ENCODE measurements at places on chromosomes 16 and 17. TPM values are rescaled to one million over a fixed set of nuclear protein-coding genes. Genes with fewer than 3 reads are reported as not detected.

SLC22A31 gene
- total RNA-seq: 0.34 TPM

TMEM92 gene
- 9.4 TPM for total RNA-seq

KRTAP4-3 gene
- not detected for total RNA-seq

DNA sequence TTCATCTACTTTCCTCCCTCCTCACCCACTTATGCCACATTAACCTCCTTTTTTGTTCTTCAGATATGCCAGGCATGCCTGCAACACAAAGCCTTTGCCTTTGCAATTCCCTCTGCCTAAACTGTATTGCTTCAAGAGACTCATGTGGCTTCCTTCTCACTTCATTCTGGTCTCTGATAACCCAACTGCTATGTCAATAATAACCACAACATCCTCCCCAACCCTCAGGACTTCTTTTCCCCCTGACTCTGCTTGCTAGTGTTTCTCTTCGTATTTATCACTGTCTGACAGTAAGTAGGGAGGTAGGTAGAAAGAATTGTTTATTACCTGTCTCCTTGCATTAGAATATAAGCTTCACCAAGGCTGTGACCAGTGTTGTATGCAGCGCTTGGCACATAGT lies 22.4 kb downstream of the RBL2 start:
- no peak for DNase-seq

GRCh38 chr16:54143934-54144571 lies 142.5 kb downstream of the IRX3 start:
- DNase-seq: no peak

- no peak for DNase-seq
Observed at GRCh38 chr16:23121024-23121423, 28.2 kb downstream of the USP31 start.

DNA sequence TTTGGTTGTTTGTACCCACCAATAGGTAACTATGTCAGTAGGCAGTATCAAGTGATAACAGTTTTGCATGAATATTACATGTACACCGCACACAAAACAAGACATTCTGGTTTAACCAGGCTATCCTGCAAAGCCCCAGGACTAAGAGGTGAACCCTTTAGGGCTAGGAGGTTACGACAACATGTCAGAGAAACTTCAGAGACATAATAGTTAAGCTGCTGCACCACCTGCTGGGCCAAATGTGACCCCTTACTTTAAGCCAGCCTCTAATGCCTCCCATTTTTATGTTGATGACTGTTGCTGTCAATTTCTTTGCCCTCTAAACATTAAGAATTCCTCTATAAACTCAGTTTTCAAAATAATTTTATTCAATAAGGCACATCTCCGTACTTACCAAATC lies 15.4 kb downstream of the SRP68 start:
- DNase-seq: no peak

DNA sequence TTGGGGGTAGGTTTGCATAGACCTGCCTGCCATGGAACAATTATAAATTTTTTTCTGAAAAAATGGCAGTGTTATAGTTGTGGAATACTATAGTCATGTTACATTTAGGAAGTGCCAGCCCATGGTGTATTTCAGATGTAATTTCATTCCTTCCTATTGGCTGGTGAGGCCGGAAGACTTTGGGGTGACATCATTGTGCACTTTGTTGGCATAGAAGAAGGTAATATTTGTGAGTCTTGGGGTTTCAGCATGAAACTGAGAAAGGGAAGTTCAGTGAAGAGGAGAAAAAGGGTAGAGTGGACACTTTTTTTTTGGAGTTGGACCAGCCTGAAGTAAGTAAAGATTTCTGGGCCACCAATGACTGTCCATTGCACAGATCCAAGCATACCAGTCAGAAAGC lies 16.0 kb upstream of the HEATR6 start:
- DNase-seq: no peak

GRCh38 chr17:792277-792676 lies 10.1 kb downstream of the MRM3 start:
- DNase-seq: no peak

GRCh38 chr17:4553669-4554068 lies 1.5 kb downstream of the MYBBP1A start:
- DNase-seq: no peak

- DNase-seq: no peak
Observed at GRCh38 chr17:7063518-7064094, 16.4 kb downstream of the CLEC10A start.

DNA sequence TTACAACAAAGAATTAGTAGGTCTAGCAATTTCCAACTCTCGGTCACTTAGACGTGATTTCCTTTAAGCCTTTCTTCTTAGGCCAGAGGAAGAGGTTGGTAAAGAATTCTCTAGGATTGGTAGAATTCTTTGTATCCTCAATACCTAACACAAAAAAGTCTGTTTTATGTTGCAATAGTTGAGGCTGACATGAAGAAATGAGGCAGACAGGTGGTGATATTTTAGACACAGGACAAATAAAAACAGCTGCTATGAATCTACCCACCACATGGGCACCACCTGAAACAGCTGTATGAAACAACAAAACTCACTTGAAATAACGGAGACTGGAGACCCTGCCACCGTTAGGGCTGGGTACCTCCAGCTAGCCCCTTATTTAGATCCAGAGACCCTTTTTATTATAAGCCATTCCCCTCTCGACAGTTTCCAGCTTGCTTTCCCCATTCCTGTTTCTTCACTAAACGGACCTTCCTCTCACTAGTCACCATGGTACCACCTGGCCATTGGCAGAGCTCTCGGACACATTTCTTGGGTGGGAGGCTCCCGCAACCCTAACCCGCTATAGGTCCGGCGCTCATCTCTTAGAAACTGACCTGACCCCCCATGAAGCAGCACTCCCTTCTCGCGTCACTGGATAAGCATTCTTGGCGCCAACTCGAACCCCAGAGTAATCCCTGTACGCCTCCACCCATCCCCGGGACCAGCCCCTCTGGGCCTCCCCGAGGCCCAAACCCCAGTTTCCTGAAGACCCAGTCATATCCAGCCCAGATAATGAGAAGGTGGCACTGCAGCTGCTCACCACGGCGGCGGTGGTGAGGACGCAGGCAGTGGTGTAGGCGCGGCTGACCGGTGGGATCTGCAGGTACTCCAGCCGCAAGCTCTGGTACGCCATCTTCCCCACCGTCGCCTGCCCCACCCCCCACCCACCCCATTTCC lies at the start of gene DERL2:
TSS of gene DERL2 (minus strand) at position 909 of the 936 bp plus-strand sequence. CDS start at position 892, 17 bp downstream.
- no peak for DNase-seq

DNA sequence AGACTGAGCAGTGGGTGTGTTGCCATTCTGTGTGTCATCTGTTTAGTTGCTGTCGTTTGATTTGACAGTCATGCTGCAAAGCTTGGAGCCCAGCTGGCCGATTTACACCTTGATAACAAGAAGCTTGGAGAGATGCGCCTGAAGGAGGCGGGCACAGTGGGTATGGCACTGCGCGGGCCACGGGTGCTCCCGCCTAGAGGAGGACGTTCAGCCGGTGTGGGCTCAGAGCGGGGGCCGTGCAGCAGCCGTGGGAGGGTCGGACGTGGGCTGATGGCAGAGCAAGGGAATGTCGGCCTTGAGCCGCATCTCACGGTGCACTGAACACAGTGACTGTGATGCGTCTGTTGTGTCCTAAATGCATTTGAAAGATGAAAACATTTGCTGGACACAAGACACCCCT lies 3.7 kb downstream of the FN3KRP start:
- no peak for DNase-seq
